ENCODE measurements at places on chromosomes 4 and X.

- DNase-seq = no peak
Measured at GRCh38 chr4:100075056-100075455, 115.2 kb downstream of the DDIT4L start.

- DNase-seq = no peak
Measured at GRCh38 chr4:164424846-164425245, 329.1 kb upstream of the SMIM31 start.

GRCh38 chr4:186024637-186025407 is 44.1 kb upstream of the TLR3 start:
- DNase-seq = no peak

GRCh38 chrX:6002056-6002455 is 226.6 kb downstream of the NLGN4X start:
- DNase-seq = no peak

- DNase-seq = no peak
Measured at GRCh38 chr4:102217775-102218355, 127.4 kb downstream of the SLC39A8 start.

DNA sequence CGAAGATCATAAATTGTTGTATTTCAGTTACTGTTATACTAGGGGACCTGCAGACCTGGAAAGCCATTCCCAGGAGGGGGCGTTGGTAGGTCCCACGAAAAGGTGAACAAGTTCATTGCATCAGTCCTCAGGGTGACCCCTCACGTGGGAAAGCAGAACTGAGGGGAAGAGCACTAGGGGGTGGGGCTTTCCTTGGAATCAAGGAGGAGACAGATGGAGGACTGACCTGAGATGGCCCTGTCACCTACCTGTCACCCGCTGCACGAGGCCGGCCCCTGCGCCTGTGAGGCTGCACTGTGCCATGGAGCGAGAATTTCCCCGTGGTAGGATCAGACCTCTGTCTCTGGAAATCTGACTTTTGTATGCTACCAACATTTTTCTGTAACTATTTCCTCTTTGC is 41.8 kb upstream of the CLDN24 start:
- no peak for DNase-seq

- DNase-seq = no peak
Measured at GRCh38 chr4:71210823-71211222, 128.0 kb upstream of the SLC4A4 start.

- no peak for DNase-seq
Measured at GRCh38 chr4:41319553-41319952, 62.8 kb downstream of the UCHL1 start.

DNA sequence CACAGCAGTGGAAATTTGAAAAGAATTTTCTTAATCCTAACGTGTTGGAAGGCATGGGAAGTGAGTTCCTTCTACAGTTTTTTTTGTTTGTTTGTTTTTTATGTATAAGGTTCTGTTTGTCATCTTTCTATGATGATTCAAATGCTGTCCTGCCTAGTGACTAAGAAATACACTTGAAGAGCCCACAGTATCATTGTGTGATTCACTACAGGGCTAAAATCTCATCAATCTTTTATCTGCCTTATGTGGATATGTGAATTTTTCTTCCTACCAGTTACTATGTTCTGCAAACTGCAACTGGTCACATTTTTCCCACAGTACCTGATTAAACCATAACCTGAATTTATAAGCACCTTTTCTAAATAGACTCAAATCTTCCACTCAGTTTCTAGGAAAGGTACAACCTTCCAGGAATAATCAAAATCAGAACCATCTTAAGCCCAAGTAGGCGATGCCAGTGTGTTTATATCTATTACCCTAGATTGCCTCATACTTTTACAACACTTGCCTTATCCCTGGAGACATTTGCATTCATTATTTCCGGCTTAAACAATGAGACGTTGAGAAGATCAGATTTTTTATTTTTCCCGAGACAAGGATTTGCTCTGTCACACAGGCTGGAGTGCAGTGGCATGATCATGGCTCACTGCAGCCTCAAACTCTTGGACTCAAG is 214.6 kb upstream of the GALNT7 start:
- DNase-seq = no peak

DNA sequence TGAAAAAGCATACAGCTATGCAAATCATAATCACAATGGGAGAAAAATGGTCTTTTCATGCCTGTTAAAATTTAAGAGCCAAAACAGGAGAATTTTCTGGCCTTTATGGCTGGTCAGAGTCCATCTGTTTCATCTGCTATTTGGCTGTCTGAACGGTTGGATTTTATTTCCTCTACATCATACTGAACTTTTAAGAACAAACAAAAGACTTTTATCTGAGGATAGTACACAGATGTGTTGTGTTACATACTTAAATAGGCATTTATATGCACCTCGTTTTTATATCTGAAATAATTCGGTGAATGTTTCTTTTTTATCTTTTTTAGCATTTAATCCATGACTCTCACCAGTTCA is 18.0 kb upstream of the WWC2 start:
- DNase-seq = no peak
